ENCODE measurements at places on chromosomes 13 and 19.

DNA sequence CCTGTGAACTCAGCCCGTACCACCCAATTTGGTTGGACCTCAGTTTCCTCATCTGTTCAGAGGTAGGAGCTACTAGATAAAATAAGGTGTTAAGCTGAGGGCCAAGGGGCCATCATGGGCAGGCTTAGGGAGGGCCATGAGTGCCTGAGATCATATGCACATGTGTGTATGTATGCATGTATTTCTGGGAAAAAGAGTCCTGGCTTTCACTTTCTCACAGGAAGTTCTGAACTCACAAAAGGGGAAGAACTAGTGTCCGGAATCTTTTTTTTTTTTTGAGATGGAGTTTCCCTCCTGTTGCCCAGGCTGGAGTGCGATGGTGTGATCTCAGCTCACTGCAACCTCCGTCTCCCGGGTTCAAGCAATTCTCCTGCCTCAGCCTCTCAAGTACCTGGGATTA is 18.9 kb downstream of the TGFB1 start:
- DNase-seq, result no peak

DNA sequence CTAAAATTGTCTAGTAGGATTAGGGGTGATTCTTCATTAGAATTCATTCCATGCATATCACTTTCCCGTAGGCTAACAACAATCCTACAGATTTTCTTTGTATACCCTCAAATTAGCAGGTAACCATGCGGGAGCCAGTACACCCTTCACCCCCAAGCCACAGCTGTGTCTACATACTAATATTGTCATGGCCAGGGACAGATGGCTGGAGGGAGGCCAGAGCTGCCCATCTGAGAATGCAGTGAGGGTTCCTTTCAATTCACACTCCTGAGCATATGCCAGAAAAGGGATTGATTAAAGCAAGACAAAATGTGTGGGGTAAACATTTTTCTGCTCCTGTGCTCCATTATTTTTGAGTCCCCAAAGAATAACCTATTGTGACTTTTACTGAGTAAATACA is 68.9 kb downstream of the FREM2 start:
- DNase-seq, result no peak

GRCh38 chr13:26929971-26930730 is 169.6 kb upstream of the GPR12 start:
- DNase-seq, result peak; percentile 56

- DNase-seq, result no peak
Measured at GRCh38 chr13:84294576-84294975, 412.3 kb upstream of the SLITRK1 start.

DNA sequence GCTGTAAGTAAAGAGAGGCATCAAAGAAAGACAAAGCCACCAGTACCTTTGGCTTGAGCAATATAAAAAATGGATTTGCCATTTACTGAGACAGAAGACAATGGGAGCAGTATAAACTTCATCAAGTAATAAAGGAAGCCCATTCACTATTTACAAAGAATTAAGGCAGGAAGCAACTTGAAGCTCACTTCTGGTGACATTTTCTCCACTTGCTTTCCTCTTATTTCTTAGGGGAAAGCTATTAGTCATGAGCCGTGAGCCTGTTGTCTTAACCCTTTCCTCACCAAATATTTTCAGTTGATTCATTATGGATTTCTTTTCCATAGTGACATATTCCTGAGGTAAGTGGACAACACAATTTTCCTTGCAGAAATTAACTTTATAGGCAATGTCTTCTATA is 156.8 kb downstream of the DNAJC3 start:
- no peak for DNase-seq

DNA sequence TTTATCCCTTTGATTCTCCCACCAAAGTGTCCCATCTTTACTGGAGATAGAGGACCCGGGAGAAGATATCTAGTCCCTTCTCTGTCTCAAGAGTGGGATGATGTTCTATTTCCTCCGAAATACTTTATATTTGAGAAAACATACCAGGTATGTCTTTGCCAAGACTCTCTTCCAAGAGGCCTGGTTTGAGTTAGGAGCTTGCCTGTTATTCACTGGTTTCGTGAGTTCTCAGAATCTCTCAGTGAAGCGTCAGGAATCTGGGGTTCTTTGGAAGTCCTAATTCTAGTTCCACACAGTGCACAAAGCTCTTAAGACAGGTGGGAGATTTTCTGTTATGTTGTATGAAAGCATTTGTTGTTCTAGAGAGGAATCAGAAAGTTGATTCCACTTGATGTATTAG is 182.0 kb downstream of the DNAJC15 start:
- no peak for DNase-seq

GRCh38 chr13:48879854-48880253 is 95.9 kb upstream of the FNDC3A start:
- DNase-seq, result no peak

GRCh38 chr13:92054389-92054788 is 656.0 kb downstream of the GPC5 start:
- no peak for DNase-seq

DNA sequence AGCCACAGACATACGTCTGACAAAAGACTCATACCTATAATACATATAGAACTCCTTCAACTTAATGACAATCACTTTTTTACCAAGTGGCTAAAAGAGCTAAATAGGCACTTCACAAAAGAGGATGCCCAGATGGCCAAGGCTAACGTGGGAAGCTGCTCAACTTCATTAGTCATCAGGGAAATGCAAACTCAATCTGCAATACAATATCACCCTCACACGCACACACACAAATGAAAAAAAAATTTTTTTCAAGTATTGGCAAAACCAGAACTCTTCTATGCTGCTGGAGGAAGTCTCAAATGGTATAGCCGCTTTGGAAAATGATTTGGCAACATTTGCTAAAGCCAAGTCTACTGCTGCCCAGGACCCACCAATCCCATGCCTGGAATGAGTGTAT is 14.6 kb upstream of the DNMT1 start:
- DNase-seq, result no peak

GRCh38 chr13:113849981-113850721 is 13.7 kb downstream of the GAS6 start:
- DNase-seq, result no peak

DNA sequence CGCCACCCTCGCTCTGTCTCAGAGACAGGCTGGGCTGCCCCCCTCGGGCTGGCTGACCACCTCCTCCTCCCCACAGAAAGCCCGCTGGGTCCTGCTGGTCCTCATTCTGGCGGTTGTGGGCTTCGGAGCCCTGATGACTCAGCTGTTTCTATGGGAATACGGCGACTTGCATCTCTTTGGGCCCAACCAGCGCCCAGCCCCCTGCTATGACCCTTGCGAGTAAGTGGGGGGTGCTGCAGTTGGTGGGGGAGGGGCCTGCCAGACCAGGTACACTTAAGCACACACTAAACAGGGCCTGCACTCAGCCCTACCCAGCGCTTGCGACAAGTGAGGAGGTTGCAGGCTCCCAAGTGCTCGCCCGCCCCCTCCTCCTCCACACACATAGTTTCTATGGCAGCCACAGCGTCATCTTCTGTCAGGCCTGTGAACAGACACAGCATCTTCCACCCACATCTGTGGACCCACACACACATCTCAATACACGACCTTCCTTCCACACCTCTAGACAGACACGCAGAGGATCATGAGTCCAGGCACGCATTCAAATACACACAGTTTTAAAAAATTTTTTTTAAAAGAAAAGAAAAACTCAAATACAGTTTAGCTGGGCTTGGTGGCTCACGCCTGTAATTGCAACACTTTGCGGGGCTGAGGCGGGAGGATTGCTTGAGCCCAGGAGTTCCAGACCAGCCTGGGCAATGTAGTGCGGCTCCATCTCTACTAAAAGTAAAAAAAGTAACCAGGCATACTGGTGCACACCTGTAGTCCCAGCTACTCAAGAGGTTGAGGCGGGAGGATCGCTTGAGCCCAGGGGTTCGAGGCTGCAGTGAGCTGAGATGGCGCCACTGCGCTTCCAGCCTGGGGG is 18.4 kb downstream of the PLD3 start:
- DNase-seq, result no peak

DNA sequence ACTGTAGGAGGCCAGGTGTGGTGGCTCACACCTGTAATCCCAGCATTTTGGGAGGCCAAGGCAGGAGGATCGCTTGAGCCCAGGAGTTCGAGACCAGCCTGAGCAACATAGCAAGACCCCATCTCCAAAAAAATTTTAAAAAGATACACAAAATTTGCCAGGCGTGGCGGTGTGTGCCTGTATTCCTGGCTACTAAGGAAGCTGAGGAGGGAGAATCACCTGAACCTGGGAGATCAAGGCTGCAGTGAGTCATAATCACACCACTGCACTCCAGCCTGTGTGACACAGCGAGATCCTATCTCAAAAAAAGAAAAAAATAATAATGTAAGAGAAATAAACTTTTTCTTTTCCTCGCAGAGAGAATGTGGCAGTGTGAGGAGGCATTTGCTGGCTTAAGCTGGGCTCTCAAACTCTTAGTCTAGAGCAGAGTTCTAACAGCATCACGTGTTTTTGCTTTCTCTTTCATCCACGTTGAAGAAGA is 21.1 kb downstream of the FAM187B start:
- no peak for DNase-seq

- DNase-seq, result no peak
Measured at GRCh38 chr19:29944390-29945012, 2.5 kb downstream of the URI1 start.

DNA sequence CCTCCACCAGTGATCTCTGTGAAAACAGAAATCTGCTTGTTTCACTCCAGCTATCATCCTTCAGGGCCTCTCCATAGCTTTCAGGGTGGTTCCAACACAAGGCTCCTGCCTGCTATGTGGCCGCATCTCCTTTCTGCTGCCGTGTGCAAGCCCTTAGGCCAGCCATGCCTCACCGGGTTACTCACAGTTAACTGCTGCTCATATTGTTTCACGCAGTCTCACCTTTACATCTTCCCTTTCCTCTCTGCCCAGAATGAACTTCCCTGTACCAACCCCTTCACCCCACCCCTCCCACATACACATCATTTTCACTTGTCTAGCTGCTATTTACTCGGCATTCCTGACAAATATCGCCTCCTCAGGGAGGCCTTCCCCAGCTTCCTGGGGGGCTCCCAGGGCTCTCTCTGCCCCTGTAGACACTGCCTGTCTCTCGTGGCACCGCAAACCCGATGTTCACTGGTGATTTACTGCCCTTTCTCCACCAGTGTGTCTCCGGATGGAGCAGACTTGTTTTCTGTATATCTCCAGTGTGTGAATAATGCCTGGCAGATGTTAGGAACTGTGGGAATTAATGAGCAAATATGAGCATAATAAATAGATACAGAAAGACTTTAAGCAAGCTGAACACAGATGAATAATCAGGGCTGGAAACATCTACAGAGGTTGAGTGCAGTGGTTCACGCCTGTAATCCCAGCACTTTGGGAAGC is 39.3 kb upstream of the GPR183 start:
- DNase-seq, result no peak

- DNase-seq, result peak; percentile 39
Measured at GRCh38 chr19:58544591-58545285, 874 bp downstream of the TRIM28 start.

- DNase-seq, result no peak
Measured at GRCh38 chr19:22331521-22331920, 45.3 kb downstream of the ZNF729 start.

DNA sequence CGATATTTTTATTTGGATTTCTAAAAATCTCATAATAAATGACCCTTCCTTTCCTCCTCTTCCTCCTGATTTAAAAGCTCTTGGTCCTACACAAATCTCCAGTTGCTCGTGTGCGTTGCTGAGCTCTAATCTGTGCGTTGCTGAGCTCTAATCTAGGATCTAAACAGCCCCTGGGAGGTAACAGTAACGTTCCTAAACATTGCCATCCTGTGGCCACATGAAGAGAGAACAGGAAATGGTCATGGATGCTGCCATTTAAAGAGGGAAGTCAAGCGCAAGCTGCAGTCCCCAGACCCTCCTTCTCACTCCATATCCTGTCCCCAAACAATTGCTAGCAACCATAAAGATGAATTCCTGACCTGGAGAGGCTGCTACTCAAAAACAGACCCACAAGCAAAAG is 170.8 kb downstream of the NUFIP1 start:
- DNase-seq, result no peak

DNA sequence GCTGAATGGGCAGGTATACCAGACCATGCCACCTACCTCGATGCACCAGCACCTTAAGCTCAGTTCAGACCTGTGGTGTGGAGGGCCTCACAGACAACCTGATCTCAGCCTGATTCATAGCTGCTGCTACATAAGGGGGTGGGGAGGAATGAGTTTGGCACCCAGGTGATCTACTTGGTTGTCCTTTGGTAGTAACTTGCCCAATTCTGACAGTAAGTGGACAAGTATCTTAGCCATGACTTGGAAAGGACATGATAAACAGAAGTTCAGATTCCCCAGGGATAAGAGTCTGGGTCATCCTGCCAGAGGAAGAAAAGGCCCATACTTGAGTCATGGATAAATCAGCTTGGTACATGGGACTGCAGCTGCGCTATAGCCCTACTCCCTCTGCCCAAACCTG is 28.4 kb upstream of the SOHLH2 start:
- DNase-seq, result no peak

DNA sequence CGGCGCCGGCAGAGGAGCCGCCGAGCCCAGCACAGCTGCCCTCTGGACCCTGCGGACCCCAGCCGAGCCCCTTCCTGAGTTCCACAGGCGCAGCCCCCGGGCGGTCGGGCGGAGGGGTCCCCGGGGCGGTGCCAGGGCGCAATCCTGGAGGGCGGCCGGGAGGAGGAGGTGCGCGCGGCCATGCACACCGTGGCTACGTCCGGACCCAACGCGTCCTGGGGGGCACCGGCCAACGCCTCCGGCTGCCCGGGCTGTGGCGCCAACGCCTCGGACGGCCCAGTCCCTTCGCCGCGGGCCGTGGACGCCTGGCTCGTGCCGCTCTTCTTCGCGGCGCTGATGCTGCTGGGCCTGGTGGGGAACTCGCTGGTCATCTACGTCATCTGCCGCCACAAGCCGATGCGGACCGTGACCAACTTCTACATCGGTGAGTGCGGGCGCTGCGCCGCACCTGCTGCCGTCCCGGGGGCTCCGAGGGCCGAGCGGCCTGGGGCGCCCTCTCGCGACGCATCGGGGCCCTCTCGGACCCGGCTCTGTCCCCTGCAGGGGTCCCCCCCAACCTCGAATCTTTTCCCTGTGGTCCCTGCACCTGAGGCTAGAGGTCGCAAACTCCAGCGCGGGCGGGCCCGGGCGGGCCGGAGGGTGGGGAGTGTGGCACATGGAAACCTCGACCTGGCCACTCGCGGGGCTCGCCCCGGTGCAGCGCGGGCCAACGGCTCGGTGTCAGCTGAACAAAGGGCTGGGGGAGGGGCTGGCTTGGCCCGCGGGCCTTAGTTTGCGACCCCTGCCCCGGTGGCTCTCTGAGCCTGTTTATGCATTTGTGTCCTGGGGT is at the start of gene KISS1R:
Gene KISS1R (plus strand): TSS at position 11 of the 829 bp plus-strand sequence. CDS start 170 bp downstream, at position 181.
- DNase-seq, result no peak

GRCh38 chr13:97423300-97424045 is 10.5 kb upstream of the RAP2A start:
- DNase-seq, result no peak

- no peak for DNase-seq
Measured at GRCh38 chr13:34161931-34162543, 344.1 kb downstream of the RFC3 start.

GRCh38 chr13:25844559-25845434 is 207.0 kb downstream of the SHISA2 start:
- no peak for DNase-seq

- DNase-seq, result no peak
Measured at GRCh38 chr13:106657104-106657503, 89.2 kb upstream of the ARGLU1 start.
